ENCODE measurements at places on chromosomes 7 and 10. TPM values are rescaled to one million over a fixed set of nuclear protein-coding genes. Genes with fewer than 3 reads are reported as not detected.

The CPVL gene
- total RNA-seq = 24.1 TPM

The IDI2 gene
- total RNA-seq = not detected

The MNX1 gene
- total RNA-seq = 1.1 TPM

The PDLIM1 gene
- 89.0 TPM for total RNA-seq

DNA sequence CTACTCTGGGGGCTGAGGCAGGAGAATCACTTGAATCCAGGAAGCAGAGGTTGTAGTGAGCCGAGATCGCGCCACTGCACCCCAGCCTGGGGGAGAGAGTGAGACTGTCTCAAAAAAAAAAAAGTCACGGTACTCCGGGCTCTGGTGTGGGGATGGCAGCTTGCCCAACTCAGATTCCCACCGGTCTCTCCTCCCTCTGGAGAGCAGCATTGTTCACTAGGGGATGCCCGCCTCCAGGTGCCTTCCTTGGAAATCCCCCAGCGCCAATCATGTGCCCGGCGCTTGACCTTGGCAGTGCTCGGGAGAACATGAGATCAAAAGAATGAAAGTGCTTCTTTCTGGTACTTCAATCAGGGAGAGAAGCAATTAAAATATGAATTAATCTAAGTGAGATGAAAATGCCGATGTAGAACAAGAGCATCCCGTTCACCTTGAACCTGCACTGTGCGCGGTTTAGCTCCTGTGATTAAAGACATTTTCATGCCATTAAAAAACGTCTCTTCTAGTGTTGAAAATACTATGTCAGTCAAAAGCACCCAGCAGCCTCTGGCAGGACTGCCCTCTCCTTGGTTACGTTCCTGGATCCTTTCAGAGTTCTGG lies 1127.3 kb upstream of the AUTS2 start:
- no peak for DNase-seq
- H3K4me1 ChIP-seq = no peaks in the 10 kb centered on the region
- no peak overlapping the region for H3K4me3 ChIP-seq
- no peaks in the 10 kb centered on the region for H3K27me3 ChIP-seq
- no peak overlapping the region for H3K27ac ChIP-seq
- H3K36me3 ChIP-seq = no peaks in the 10 kb centered on the region

Measured in esophagus squamous epithelium (tissue), 5 donors.